ENCODE measurements at places on chromosomes 3 and 15.

DNA sequence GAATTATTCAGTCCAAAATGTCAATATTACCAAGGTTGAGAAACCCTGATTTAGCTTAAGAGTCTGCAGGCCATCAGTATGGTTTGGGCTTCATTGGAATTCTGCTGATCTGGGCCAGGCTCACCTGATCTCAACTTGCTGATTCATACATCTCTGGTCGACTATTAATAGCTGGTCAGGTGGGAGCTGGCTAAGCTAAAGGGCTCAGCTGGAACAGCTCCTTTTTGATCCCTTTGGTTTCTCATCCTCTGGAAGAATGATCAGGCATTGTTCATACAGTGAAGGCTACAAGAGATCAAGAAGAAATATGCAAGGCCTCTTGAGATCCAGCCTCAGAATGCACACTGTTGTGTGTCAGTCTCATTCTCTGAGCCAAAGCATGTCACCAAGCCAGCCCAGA, 123.3 kb upstream of the MME start:
- no peak for DNase-seq

- no peak for DNase-seq
Observed at GRCh38 chr3:30544812-30545211, 61.6 kb upstream of the TGFBR2 start.

- DNase-seq: no peak
Observed at GRCh38 chr3:101249522-101249921, 70.9 kb downstream of the IMPG2 start.

DNA sequence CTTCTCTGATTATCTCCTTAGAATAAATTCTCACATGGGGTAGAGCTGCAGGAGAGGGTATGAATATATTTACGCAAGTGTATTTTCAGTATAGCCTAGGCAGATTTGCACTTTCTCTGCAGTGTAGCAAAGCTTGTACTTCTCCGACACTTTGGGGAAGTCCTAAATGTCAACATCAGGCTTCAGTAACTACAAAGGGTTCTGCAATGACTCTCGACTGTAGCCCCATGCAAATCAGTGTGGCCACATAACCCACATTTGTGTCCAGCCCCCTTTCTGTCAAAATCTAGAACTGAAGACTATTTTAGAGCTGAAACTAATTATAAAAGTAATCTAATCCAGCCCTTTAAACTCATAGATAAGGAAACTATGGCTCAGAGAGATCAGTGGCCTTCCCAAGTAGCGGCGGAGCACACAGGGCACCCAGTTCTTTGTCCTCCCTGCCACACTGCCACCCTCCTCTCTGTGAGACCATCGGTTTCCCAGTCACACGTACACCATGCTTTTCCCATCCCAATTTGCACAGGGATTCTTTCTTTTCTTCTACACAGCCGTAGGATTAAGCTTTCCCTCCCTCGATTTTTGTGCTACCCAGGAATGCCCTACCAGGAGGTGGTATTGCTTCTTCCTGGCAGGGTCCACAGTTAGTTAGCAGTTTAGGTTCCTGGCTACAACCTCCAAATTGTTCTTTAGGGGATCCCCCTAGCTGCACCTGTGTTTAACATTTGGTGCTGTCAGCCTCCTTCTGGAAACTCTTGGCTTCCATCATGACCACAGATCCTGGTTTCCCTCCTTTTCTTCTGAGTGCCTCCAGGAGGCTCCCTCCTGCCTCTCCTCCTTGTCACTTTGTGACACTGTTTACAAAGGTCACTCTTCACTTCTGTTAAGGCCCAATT, 22.9 kb downstream of the MRAS start:
- no peak for DNase-seq

DNA sequence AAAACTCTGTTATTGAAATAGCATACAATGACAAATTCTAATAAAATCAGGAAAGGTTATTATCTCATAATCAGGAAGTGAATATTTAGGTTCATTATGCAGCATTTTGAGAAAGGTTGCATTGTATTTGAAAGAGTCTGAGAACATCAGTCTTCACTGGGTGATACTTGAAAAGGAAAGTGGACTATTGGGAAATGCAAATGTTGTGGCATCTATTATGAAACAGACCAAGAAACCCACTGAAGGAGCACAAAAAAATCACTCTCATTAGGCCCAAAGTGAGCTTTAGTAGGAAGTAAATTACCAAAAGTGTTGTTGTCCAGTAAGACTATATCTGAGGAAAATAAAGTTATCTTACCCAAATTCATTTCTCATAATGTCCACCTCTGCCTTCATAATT, 90.8 kb downstream of the ZPLD1 start:
- DNase-seq: no peak

- no peak for DNase-seq
Observed at GRCh38 chr3:32996048-32996754, 44.8 kb downstream of the CCR4 start.

DNA sequence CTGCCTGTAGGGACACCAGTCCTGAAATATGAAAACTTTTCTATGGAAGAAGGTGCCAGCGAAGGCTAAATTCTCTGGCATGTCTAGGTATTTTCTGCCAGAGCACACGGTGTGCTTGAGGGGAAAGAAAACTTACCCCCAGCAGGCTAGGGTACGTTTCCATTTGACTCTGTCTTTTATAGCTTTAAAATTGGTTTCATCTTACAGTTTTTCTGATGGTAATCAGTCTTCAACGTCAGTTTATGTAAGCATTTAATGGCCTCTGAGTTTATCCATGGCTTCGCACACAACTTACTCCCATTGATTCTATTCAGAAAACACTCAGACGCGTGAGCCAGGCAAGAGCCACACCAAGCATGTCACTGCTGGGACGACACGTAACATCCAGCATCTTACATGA, 249.7 kb downstream of the ADAMTS17 start:
- DNase-seq: no peak
